AG09309 (cell line): ENCODE measurements at places on chromosomes 1 and 21.

DNA sequence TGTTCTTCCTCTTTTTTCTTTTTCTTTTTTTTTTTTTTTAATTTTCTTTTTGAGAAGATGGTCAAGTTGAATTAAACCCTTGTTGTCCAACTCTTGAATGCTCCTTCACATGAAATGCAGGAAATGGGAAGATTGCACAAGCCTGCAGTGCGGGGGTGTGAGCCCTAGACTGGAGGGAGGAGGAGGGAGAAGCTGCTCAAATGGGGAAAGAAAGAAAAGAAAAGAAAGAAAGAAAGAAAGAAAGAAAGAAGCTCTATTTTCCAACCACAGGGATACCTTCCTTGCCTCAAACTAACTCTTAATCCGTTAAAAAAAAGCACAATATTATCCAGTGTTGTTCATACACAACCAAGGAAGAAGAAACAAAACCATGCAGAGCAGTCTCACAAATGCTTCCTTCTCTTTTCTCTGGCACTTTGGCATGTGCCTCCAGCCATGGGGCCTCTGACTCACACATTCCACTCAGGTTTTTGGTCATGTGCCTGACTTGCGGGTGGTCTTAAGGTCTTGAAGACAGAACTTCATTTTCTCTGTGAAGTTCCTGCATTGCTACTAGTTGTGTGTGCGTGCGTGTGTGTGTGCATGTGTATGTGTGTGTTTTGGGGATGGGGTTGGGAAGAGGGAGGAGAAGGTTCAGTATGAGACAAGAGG lies 276.1 kb downstream of the RPS6KC1 start:
- peak; percentile 21 for DNase-seq

GRCh38 chr1:17664322-17664721 lies 90.8 kb upstream of the ACTL8 start:
- no peak for DNase-seq

DNA sequence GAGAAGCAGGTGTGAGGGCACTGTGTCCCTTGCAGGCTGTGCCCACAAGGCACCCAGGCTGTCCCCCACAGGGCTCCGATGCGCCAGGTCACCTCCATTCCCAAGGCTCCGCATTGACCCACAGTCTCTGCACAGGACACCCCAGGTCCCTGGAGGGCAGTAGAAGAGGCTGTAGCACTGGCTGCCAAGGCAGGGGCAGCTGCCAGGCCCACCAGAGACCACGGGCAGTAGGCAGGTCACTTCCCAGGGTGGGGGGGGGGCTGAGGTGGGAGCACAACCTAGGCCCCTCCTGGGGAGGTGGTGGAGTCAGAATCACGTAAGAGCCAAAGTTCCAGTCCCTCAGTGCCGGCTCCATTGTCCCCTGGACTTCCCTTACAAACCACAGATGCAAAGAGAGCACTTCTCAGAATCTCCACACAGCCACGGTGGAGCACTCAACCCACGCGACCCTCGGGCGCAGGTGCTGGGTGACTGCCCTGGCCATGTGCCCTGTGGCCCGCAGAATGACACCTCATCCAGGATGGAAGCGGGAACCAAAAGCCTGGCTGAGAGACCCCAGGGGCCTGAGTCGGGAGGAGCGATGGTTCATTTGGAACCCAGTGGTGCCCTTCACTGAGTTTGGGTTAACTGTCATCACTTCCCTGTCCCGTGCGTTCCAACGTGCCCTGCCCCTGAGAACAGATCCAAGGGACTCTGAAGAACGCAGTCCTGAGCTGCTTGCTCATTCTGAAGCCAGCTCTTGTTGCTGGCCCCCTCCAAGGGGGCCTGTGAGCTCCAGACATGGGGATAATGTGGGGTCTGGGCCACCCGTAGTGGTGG lies 69.7 kb upstream of the PDE9A start:
- DNase-seq, result no peak

DNA sequence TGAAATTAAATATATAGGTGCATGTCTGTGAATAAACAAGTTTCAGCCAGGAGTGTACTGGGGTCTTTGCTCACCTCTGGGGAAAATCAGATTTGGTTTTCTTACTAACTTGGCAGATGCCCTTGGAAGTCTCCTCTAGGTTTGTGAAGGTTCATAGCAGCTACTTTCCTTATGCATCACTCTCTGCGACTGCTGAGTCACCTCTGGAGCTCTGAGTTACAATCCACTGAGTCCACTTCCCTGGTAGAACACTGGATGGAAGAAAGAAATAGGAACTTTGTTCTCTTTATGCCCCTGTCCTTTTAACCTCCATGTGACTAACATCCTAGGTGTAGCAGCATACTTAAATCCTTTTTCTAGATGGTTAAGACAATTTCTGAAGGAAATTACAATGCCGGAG lies 4.4 kb upstream of the FASLG start:
- no peak for DNase-seq

GRCh38 chr1:30425046-30425445 lies 298.3 kb downstream of the MATN1 start:
- DNase-seq, result no peak

GRCh38 chr1:104132382-104132973 lies 382.8 kb downstream of the AMY1C start:
- no peak for DNase-seq

GRCh38 chr1:202694314-202694713 lies 15.9 kb downstream of the SYT2 start:
- DNase-seq, result no peak

- no peak for DNase-seq
Observed at GRCh38 chr1:193456811-193457280, 270.4 kb upstream of the B3GALT2 start.

- DNase-seq, result peak; percentile 61
Observed at GRCh38 chr1:226677027-226678020, 61.8 kb downstream of the ITPKB start.

GRCh38 chr1:228313536-228314277 lies 92.9 kb downstream of the TRIM11 start:
- DNase-seq, result no peak

DNA sequence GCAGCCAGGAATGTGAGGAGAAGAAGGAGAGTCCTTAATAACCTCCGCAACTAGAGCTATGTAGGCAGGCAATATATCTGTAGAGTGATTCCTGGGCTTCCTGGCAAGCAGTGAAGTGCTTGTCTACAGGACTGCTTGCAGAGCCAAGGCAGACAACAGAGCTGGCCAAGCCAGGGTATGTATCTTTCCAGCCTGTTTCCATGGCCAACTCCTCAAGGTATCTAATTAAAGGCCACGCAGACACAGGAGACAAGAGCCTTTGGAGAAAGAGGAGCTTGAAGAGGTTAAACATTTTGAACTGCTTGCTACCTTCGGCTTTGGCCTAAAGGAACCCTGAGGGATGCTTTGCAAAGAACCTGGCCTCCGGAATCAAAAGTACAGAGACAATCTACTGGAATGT lies 137.4 kb downstream of the PIGK start:
- no peak for DNase-seq

- DNase-seq, result no peak
Observed at GRCh38 chr1:9149837-9150581, 21.1 kb upstream of the GPR157 start.

GRCh38 chr1:36134505-36135329 lies 9.7 kb upstream of the COL8A2 start:
- DNase-seq, result no peak

DNA sequence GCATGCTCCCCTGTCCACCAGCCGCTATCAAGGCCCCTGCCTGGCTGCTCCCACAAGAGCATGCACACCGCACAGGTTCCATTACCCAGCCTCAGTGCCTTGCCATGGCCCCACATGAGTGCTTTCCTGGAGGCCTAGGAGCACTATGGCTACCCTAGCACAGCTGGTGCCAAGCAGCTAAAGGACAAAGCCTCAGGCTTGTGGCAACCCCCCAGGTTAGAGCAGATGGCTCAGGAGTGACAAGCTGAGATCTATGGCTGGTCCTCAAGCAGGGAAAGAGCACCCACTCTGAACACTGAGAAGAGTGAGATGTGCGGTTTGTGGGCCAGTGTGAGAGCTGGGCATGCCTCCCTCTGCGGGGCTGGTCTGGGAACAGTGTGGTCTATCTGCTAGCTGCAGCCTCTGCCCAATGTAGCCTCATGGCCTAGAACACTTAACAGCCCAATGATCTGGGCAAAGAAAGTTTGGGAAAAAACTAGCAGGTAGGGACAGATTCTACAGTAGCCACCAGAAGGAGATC lies 129.8 kb downstream of the VAV3 start:
- no peak for DNase-seq

DNA sequence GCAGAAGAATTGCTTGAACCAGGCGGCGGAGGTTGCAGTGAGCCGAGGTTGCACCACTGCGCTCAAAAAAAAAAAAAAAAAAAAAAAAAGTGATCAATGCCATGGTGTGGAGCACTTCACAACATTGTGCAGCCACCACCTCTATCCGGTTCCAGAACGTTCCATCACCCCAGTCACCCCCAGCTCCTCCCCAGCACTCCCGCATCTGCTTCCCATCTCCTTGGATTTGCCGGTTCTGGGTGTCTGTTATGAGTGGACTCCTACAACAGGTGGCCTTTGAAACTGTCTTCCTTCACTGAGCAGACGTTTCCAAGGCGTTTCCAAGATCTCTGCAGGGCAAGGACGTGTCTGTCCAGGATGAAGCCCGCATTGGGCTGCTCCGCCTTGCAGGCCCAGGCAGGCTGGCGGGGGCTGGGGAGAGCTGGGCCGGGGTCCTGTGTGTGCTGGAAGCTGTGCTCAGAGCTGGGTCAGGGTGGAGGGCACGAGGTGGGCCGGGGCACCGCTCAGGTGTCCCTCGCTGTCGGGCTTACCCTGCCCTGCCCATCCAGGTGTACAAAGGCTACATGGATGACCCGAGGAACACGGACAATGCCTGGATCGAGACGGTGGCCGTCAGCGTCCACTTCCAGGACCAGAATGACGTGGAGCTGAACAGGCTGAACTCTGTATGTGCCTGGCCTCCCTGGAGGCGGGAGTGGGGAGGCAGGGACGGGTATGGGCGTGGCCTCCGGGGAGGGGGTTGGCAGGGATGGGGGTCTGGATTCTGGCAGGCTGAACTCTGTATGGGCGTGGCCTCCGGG lies 14.9 kb upstream of the LRRC3 start:
- no peak for DNase-seq
